Stimulated activated CD4-positive, alpha-beta T cell treated with anti-CD3 and anti-CD28 coated beads, TNF-alpha, amount 100 ng/mL, for 1 hour (primary cell): ENCODE measurements at places on chromosomes 1 and 21.

- no peak for DNase-seq
These were observed 48.1 kb downstream of the USP1 start for GRCh38 chr1:62484824-62485468.

DNA sequence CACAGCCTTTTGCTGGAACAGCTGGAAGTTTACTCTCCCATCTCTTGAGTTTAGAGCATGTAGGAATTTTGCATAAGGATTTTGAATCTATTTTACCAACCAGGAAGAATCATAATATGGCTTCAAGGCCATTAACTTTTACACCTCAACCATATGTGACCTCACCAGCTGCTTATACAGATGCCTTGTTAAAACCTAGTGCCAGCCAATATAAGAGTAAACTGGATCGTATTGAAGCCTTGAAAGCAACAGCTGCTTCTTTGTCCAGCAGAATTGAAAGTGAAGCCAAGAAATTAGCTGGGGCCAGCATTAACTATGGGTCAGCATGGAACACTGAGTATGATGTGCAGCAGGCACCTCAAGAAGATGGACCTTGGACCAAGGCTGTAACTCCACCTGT lies 65.4 kb downstream of the CEP350 start:
- DNase-seq = no peak

GRCh38 chr1:33195556-33195955 lies 13.7 kb upstream of the TRIM62 start:
- DNase-seq = no peak

GRCh38 chr1:210455840-210456603 lies 127.3 kb downstream of the HHAT start:
- DNase-seq = no peak

GRCh38 chr21:39611551-39612190 lies 1.1 kb upstream of the B3GALT5 start:
- DNase-seq = no peak

DNA sequence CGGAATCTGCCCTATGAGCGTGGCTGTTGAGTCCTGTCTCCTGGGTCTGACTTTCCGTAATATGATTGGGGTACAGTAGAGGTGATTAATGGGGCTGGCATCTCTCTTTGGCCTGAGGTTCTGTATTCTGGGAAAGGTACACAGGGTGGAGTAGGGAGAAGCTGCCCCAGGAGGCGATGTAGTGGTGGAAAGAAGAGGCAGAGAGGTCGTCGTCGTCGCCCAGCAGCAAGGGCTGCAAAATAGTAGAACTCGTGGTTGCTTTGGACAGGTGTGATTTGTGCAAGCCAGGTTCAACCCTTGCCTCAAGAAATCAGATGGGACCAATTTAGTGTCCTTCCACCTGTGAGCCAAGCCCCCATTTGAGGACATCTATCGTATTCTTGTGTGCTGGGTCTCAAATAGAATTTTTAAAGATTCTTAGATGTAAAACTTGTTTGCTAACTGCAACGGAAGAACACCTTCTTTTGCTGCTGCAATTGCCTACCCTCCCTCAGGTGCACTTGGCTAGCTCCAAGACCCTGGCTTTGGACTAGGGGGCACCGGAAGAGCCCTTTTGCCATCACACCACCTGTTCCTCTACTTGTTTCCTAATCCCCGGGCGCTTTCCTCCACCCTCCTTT lies 1.3 kb upstream of the HMGN2 start:
- DNase-seq = no peak
